ENCODE measurements at places on chromosomes 16 and 17.

DNA sequence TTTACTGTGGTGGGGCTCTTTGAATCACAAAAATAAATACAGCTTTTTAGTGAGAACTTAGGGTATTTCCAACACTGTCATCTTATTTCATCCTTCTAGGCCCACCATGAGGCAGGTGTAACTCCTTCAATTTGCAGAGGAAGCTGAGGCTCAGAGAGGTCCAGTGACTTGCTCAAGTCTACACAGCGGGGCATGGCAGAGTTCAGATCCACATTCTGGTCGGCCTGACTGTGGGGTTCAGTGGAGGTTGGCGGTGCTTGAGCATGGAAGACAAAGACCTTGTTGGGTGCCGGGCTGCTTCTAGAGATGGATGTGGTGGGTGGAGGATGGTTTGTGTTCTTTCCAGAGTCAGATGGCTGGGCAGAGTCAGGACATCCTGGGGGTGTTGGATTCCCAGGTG is 39.8 kb downstream of the PLCG2 start:
- DNase-seq = no peak

- DNase-seq = no peak
Measured at GRCh38 chr17:72545766-72546165, 424.9 kb downstream of the SOX9 start.

- DNase-seq = no peak
Measured at GRCh38 chr16:73813527-73813926, 483.1 kb upstream of the PSMD7 start.

- DNase-seq = no peak
Measured at GRCh38 chr17:5100832-5101231, 10.8 kb downstream of the ZNF232 start.

GRCh38 chr16:85093705-85094104 is 18.6 kb downstream of the CIBAR2 start:
- no peak for DNase-seq

DNA sequence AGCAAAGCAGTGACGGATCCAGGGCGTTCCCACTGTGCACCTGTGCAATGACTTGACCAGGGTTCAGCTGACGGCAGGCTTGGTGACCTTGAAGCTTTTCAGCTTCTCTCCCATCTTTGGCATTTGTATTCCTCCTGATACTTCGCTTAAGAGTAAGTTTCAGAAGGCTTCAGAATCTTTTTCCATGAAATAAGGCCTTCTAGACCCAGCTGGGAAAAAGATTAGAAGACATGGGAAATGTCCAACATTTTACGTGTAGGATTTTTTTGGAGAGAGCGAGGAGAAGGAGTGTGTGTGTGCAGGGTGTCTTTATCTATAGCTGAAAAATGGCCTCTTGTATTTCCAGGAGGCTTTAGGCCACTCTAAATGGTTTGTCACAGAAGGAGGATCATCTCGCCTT is 104.1 kb downstream of the BANP start:
- DNase-seq = no peak

Measured in D721Med (cell line).